Astrocyte (in vitro differentiated cells and primary cell): ENCODE measurements at places on chromosomes 16 and 17.

GRCh38 chr16:318628-319027, 33.9 kb downstream of the AXIN1 start:
- DNase-seq, result no peak

GRCh38 chr16:89120921-89121351, 27.3 kb downstream of the ACSF3 start:
- DNase-seq, result no peak

- peak; percentile 89 for DNase-seq
These were observed 37.8 kb upstream of the MYOCD start for GRCh38 chr17:12627781-12628451.

- DNase-seq, result no peak
These were observed 30.9 kb downstream of the LRRC36 start for GRCh38 chr16:67357561-67357960.

DNA sequence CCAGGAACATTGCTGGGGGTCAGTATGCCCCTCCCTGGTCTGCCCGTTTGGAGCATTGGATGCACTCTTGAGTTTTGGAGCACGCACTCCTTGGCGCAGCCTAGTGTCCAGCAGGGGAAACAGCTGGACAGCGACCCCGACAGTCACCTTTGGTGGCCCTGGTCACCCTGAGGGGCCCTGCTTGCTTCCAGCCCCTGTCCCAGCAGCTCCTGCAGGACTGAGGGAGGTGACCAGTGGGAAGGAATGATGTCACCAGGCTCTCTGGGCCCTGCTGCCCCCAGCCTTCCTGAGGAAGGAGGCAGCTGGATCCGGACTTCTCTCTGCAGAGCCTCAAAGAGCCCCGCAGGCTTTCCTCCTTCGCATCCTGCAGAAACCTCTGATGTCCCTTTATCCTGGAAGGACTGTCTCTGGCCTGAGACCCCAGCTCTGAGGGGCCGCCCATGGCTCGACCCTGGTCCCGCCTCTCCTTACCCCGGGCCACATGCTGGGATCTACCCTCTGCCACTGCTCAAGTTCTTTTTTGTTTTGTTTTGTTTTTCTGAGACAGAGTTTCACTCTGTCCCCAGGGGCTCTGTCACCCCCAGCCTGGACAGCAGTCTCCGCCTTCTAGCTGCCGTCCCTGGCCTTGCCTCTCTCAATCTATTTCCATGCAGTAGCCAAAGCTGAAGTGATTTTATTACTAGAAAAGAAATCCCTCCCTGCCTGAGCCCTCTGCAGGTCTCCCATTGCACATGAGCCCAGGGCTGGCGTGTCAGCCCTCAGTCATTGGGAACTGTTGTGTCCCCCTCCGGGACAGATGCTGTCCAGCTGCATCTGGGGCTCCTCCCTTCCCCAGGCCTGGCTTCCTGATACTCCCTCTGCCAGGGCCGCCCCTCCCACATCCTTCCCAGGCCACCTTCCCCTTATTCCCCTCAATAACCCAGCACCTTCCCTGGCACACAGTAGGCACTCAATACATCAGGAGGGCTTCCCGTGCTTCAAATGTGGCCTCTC, 11.6 kb downstream of the ZSCAN10 start:
- no peak for DNase-seq

- no peak for DNase-seq
These were observed 176.9 kb upstream of the FAM20A start for GRCh38 chr17:68777856-68778694.

GRCh38 chr17:81212365-81212764, 10.4 kb downstream of the CEP131 start:
- no peak for DNase-seq

DNA sequence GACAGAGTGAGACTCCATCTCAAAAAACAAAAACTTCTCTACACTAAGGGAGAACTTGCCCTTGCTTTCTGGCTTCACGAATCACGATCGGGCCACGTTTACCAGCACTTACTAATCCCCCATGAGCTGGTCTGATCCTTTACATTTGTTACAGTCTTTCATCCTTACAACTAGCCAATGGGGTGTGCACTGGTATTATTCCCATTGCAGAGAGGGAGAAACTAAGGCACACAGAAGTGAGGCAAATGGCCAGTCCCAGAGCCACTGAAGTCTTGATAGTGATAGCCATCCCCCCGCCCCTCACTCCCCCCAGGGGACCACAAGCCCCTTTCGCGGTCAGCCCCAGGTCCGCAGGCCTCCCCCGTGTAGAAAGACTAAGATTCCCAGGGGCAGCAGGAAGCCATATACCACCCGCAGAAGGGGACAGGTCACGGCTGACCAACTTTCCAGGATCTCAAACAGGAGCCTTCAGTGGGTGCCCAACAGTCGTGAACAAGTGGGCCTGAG, 868 bp downstream of the NATD1 start:
- no peak for DNase-seq

- DNase-seq, result no peak
These were observed 28.6 kb downstream of the TK2 start for GRCh38 chr16:66521252-66521713.

GRCh38 chr16:89042711-89043551, 50.7 kb upstream of the ACSF3 start:
- no peak for DNase-seq

GRCh38 chr17:75834279-75834920, 9.8 kb downstream of the UNC13D start:
- no peak for DNase-seq

GRCh38 chr17:54239291-54239690, 416.6 kb downstream of the KIF2B start:
- DNase-seq, result no peak

DNA sequence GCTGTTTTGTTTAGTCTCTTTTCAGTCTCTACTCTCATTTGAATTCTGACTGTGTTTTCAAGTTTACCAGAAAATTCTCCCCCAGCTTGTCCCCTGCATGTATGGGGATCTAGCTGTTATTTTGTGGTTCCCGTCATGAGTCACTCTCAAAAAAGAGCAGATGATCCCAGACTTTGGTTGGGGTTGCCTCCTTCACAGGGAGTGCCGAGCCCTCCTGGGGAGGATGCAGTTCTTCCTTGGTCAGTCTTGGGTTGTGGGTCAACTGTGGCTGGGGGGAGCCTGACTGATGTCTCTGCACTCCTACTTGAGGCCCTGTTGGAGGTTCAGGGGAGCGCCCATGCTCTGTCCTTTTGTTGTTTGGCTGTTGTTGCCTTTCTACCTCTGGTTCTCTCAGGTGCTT, 37.7 kb downstream of the EPN2 start:
- DNase-seq, result no peak

DNA sequence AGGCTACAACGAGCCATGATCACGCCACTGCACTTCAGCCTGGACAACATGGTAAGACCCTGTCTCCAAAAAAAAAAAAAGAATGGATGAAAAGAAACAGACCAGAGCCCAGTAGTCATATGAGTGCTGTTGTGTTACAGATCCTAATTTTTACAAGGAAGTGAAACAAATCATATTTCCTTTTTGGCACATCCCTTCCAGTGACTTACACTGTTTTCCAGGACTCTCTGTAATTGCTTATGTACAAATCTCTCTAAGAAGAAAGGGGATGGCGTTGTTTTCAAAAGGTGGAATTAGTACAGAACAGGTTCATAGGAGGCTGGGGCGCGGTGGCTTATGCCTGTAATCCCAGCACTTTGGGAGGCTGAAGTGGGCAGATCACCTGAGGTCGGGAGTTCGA, 19.8 kb upstream of the ZNF594 start:
- no peak for DNase-seq

GRCh38 chr17:61848247-61848646, 15.1 kb downstream of the BRIP1 start:
- DNase-seq, result no peak

DNA sequence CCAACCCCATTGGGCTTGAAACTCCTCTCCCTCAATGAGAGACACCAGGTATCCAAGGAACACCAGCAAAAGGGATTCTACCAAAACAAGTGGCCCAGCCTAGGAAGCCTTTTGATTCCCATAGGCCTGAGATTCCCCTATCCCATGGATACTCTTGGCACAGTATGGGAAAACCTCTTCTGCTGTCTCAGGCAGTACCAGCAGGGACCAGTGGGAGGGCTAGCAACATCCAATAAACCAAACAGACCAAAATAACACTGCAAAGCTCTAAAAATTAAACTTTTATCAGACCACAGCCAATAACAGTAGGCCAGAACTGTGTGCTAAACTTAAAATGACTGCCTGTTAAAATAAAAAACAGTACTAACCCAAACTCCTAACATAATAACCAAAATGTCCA, 153.9 kb upstream of the CES5A start:
- DNase-seq, result no peak

DNA sequence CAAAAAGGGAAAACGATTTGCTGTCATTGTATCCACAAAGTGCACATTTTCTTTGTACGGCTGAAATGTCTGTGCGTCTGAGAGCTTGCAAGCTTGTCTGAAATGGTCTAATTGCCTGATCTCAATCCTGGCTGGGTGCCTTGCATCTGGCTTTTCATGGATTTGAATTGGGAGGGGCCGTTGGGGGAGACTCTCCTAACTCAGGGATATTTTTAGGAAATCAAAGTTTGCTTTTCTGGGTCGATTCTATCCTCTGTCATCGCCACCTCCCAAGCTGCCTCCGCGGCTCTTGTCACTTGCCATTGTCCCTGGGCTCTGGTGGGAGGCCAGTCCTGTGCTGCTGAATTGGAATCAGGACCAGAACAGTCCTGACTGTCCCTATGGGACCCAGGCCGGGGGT, 33.3 kb upstream of the MGAT5B start:
- no peak for DNase-seq

DNA sequence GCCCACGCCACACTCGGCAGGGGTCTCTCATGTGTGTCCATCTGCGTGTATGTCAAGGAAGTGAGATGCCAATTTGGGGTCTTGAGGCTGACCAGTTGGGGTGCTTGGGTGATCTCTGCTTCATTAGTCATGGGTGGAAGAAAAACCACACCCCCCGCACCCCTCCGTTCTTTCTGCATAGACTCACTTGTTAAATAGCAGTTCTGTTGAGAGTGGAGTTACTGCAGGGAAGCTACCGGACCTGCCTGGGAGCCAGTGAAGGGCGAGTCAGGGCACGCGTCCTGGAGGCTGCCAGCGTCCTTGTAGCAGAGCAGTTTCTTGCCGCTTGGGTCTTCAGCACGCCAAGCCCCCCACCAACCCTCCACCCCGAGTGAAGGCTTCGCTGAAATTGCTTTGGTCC, 8.5 kb downstream of the SNN start:
- DNase-seq, result no peak

DNA sequence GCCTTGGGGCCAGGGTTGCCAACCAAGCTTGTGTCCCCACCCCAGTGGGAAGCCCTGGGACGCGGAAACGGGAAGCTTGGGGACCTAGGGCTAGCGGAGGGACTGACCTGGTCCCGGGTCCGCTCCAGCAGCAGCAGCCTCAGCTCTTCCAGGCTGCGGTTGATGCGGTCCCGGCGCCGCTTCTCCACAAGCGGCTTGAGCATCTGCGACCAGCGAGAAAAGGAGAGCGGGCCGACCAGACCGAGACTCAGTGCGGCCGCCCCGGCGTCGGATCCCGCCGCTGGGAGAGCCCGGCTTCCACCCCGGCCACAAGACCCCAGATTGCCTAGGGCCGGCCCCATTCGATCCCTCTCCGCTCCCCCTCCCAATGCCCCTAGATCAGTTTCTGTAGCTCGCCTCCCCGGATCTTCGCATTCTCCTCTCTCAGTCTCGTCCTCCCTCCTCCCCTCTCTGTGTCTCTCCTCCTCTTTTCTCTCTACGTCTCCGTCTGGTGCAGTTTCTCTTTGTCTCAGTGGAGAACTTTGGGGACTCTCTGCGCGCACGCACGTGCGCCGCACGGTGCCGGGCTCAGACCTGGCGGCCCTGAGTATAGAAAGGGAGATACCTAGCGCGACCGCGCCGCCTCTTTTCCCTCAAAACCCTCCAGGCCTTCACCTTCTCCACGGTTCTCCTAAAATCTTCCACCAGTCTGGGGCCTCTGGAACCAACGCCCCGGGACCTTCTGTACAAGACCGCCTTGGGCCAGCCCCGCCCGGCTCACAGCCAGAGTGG, 797 bp downstream of the HES7 start:
- DNase-seq, result no peak

DNA sequence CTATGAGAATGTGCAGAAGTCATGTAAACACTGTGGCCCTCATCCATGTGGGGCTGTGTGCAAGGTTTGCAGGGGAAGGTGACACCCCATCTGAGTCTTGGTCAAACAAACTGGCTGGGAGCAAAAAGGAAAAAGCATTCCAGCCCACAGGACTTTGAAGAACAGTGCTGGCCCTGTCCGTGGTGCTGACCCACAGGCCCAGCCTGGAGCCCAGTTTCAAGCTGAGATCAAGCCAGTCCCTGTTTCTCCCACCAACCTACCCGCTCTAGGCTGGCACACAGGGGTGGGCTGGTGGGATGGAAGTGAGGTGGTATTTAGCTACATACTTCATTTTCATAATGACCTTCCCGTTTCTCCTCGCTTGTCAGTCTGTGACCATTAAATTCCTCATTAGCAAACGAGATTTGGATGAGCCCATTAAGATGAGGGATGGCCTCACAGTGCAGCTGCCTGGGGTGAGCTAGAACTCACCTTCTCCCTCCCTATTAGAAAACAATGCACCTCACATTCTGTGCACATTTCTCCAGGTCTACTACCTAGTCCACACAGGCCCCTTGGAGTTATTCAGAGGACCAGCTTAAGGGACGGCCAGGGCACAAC, 12.6 kb upstream of the RPL38 start:
- no peak for DNase-seq

DNA sequence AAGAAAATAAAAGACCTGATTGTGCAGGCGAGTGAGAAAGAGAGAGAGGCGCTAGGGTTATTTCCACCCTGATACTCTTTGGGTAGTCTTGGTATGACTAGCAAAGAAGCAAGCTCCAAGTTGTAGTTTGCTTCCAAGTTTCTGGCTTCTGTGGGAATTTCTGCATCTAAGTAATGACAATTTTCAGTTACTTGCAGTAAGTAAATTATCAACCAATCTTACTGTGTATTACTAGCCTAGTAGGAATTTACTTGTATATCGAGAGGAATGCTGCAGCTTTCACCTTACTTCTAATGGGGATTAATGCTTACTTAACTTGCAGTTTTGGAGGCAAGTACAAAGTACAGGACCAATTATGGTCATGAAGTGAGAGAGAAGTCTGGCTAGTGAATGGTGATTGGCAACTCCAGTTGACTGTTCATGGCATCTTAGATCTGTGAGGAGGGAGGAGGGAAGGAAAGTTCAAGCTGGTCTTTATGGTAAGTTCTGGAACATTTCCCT, 31.9 kb downstream of the TENT4B start:
- DNase-seq, result peak; percentile 94
